Activated T-cell treated with anti-CD3 and anti-CD28 coated beads for 1 hour (primary cell): ENCODE measurements at places on chromosomes 4 and X.

- DNase-seq: peak; percentile 33
These were observed 30.4 kb downstream of the CFAP299 start for GRCh38 chr4:80365928-80366327.

GRCh38 chr4:93351846-93352245, 476.7 kb upstream of the ATOH1 start:
- DNase-seq: no peak

DNA sequence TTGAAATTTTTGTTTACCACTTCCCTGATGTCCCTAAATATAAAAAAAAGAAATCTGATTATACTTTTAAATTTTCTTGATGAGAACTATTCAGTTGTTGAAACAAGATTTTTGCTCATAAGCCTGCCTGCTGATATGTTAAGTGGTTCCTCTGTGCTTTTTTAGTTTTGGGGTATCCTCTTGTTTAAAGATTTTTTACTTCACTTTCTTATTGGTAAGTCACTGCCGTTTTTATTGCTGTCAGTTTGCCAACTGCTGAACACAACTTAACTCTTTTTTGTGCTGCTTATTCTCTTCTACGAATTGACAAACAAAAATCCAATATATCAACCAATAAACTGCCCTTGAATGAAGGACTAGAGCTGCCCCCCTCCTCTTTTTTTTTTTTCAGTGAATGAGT, 39.5 kb downstream of the GUCY1A1 start:
- no peak for DNase-seq

GRCh38 chrX:40721489-40722106, 13.7 kb downstream of the MED14 start:
- DNase-seq: no peak

DNA sequence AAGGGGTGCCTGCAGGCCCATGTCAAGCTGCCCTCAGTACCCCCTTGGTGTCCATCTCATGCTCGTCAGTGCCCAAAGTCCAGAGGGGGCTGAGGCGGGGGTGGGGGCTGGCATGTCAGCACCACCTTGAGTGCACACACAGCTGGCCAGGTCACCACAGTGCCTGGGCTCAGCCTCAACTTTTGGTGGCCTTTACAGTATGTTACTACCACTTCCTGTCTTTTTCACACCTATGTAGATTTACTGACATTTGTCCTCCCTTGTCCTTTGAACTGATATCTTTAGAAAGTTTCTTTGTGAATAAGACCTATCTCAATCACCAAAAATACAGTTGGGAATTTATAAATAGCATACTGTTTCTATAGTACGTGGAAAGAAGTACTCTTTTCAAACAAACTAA, 58.7 kb upstream of the NPNT start:
- no peak for DNase-seq

GRCh38 chr4:17670423-17670822, 56.0 kb downstream of the MED28 start:
- no peak for DNase-seq

- DNase-seq: no peak
These were observed 12.6 kb upstream of the UGT2B15 start for GRCh38 chr4:68683034-68683433.

- no peak for DNase-seq
These were observed 75.9 kb downstream of the CLNK start for GRCh38 chr4:10608501-10609219.

- DNase-seq: no peak
These were observed 22.8 kb downstream of the PDLIM3 start for GRCh38 chr4:185512516-185512915.

DNA sequence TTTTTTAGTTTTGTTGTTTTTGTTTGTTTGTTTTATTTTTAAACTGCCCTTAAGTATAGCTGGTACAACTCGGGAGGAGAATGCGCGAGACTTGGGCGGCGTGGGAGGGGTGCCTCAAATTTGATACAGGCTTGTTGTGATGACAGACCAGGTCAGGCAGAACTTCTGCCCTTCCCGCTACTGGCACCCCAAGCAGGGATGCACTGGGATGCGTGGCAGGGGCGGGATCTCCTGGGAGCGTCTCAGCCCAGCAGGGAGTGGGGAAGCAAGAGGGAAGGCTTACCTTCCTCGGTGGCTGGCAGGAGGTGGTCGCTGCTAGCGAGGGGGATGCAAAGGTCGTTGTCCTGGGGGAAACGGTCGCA, 851 bp downstream of the SFRP2 start:
- DNase-seq: no peak

- DNase-seq: no peak
These were observed 40.7 kb downstream of the TRIM2 start for GRCh38 chr4:153244969-153245368.

GRCh38 chr4:36249610-36250009, 5.3 kb upstream of the ARAP2 start:
- DNase-seq: no peak

DNA sequence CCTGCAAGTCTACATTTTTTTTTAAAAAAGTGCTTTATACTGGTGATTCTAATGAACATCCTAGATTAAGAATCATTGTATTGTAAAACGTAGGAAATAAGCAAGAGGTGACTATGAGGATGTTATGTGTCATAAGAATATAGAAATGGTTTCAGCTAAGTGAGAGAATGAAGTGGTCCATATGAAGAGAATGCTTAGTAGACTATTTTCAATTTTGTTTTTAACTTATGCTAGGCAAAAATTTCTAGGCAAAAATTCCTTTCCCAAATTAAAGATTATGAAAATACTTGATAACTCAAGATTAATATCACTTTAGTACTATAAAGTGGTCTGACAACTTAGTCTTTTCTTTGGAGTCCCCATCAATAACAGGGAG, 825 bp downstream of the DYNLT3 start:
- no peak for DNase-seq

DNA sequence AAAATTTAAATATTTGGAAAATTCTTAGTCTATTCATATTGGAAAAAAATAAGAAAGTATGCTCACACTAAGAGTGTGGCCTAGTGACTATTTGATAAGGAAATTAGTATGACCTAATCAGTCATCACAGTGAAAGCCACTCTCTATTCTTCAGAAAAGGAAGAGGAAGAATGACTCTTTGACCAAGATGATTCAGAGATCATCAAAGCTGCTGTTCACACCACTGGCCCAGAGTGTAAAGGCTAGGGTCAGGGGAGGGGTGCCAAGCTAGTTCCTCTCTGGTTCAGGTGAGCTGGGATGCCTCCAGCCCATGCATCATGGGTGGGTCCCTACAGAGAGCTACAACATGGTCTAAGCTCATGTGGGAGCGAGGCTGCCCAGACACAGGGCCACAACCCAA, 396.9 kb upstream of the NDST3 start:
- no peak for DNase-seq

- no peak for DNase-seq
These were observed 131.2 kb upstream of the HCCS start for GRCh38 chrX:10979956-10980355.

GRCh38 chrX:69501429-69501828, 2.7 kb upstream of the NALF2 start:
- no peak for DNase-seq

- no peak for DNase-seq
These were observed 173.9 kb upstream of the CENPE start for GRCh38 chr4:103372002-103372558.

- no peak for DNase-seq
These were observed 168.5 kb downstream of the PDGFC start for GRCh38 chr4:156803056-156803455.

GRCh38 chrX:44915361-44915868, 42.4 kb downstream of the KDM6A start:
- DNase-seq: no peak

GRCh38 chr4:82522472-82522871, 39.3 kb downstream of the TMEM150C start:
- no peak for DNase-seq

GRCh38 chrX:14697451-14697850, 168.1 kb downstream of the GLRA2 start:
- no peak for DNase-seq

- DNase-seq: no peak
These were observed 46.9 kb upstream of the SORCS2 start for GRCh38 chr4:7145291-7145934.

DNA sequence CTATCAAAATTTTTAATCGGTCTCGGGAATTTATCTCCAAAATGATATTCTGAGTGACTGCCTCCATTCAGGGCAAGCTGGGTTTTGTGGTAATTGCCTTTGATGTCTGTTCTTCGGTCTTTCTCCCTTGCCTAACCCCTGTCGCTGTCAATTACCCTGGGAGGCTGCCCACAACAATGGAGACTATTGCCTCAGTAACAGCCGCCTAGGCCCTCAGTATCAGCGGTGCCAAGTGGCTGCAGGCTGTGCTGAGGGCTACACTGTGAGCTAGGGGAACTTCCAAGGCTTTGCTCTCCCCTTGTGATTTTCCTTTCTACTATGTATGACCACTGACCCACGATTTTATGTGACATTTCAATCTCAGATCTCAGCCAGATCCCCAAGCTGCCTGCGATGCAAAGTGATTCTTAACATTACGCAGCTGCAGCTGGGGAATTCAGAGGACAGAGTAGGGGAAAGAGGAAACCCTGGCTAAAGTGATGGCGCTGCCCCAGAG, 36.3 kb upstream of the REST start:
- no peak for DNase-seq

DNA sequence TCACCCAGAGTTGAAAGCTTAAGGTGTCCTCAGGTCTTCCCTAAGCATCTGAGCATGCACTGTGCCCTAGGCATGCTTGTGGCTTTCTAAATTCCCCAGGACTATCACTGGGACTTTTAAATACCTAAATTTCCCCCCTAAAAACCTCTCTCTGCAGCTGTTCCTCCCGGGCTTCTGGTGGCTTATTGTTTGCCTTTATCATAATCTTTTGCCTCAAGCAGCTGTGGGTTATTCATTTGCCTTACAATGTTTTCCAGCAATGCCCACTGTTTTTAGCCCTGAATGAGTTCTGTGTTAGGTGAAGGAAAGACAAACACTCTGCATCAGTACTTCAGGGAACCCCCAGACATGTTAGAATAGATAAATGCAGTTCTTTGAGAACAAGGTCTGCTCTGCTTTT, 455.0 kb downstream of the ZIC3 start:
- DNase-seq: no peak

GRCh38 chr4:173211222-173211621, 42.6 kb downstream of the GALNT7 start:
- DNase-seq: no peak

DNA sequence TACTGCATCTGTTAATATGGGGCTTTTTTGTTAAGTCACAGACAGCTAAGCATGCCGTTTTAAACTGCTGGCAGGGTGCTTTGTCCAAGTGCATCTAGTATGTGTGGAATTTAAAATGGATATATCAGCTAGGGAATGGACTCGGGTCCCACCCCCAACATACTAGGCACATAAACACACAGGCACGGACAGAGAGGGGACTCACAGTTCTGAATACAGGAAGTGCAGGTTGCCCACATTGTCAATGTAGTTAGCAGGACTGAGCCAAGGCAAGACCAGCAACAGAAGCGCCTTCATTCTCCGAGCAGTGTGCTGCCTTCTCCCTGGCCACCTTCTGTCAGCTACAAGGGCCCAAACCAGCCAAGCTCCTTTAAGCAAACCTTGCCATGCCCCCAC, 33.6 kb downstream of the LNX1 start:
- DNase-seq: no peak

GRCh38 chr4:3687538-3687937, 78.6 kb upstream of the ADRA2C start:
- DNase-seq: no peak

- no peak for DNase-seq
These were observed 931.0 kb downstream of the STIM2 start for GRCh38 chr4:27791640-27792039.

DNA sequence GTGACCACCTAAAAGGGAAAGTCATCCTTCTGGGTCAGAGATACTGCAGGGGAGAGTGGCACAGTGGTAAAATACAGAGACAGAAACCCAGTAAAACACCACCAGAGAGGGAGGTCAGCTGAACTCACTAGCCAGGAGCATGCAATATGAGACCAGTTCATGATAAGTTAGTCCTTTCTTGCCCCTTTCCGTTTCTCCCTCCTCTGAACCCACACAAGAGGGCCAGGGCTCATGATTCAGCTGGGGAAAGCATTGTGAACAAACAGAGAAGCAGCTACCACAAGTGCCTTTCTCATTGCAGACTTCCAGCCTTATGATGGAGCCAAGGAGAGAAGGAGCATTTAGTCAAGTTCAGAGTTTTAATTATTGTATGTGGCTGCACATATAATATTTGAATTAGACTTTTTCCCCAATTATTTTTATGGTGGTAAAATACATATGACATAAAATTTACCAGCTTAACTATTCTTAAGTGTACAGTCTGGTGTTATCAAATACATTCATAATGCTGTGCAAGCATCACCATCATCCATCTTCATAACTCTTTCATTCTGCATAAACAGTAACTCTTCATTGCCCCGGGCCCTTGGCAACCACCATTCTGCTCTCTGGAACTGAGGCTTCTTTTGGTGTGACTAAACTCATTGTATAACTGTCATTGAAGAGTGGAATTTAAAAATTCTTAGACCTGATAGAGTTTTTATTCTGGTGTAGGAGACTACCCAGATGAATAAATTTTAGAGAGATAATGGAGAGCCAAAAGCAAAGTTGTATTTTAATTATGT, 114.6 kb downstream of the DDIT4L start:
- no peak for DNase-seq

- no peak for DNase-seq
These were observed 155.9 kb upstream of the RASGEF1B start for GRCh38 chr4:81627590-81627989.

DNA sequence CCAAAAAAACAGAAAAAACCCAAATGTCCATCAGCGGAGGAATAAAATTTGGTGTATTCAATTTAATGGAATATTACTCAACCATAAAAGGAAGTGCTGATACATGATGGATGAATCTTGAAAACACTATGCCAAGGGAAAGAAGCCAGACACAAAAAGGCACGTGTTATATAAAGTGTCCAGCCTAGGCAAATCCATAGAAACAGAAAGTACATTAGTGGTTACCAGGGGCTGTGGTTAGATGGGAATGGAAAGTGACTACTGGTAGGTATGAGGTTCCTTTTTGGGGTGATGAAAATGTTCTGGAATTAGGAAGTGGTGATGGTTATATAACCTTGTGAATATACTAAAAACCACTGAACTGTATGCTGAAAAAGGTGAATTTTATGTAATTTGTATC, 3.5 kb upstream of the CDKL2 start:
- DNase-seq: no peak

GRCh38 chr4:3406021-3406420, 35.7 kb upstream of the HGFAC start:
- DNase-seq: no peak

DNA sequence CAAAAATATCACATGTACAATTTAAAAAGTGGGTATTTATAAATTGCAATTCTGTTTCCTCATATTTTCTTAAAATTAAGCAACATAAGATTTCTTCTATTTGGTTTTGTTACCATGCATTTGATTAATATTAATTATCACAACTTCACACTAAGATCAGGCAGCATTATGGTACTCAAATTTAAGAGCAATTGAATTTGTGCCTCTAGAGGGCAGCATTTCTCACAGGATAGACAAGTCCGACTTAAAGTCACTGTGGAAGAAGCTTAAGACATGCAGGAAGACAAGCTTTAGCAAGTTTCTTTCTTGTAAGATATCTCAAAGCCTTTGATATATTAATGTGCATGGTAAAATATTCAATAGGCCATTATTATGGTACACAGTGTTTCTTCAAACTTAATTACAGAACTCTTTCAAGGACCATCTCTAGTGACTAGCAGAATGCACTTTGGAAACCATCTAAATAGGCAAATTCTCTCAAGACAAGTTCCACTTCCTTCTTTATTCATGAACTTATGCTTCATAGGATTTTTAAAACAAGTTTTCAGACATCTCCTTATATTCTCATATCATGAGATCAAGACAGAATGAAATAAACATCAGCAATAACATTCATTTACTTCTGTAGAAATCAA, 35.0 kb downstream of the FBXW7 start:
- peak; percentile 30 for DNase-seq
